ENCODE measurements at places on chromosomes 2 and 18.

GRCh38 chr2:210458395-210458794 is 18.2 kb downstream of the LANCL1 start:
- DNase-seq, result no peak

GRCh38 chr2:74778381-74779264 is 55.3 kb upstream of the HK2 start:
- no peak for DNase-seq

GRCh38 chr2:22076454-22076853 is 952.7 kb downstream of the TDRD15 start:
- no peak for DNase-seq

- no peak for DNase-seq
These were observed 565.1 kb downstream of the ARHGAP15 start for GRCh38 chr2:143694335-143694734.

DNA sequence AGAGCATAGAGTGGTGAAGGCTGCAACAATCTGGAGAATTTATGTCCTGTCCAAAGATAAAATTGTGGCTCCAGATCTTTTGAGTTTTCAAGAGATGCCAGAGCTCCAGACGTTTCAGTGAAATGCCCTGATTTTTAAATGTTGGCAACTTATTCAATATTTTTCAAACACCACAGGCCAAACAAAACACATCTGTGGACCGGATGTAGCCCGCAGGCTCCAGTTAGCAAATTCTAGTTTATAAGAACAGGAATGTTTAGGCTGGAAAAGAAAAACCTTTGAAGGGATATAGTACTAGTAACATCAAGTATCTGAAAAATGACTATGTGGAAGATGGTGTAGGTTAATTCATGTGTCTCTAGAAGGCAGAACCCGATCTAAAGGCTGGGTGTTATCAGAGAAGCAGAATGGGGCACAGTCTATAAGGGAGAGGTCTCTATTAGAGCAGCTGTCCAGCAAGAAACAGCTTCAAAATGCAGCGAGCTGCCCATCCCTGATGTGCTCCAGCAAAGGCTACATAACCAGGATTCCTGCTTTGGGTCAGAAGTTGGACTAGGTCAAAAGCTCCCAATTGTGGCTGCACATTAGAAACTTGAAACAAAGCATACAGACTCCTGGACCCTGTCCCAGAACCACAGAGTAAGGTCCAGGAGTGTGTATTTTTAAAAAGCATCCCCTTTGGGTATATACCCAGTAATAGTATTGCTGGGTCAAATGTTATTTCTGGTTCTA is 105.9 kb downstream of the ANKRD44 start:
- no peak for DNase-seq

GRCh38 chr18:21741312-21741561 is 645 bp downstream of the MIB1 start:
- peak; percentile 28 for DNase-seq

DNA sequence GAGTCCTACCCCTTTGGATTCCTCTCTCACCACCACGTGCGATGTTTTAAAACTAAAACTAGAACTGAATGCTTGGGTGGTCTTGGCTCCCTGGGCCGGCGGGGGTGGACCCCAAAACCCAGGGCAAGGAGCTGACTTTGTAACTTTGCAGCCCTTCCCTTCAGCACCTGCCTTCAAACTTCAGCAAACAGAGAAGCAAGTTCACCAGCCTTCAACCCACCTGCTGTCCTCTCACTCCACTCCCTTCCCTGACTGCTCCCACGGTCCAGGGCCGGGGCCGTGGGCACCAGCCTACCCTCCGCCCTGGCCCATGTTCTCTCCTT is 54.5 kb downstream of the COL6A3 start:
- DNase-seq, result no peak

- no peak for DNase-seq
These were observed 141.3 kb upstream of the AGAP1 start for GRCh38 chr2:235352541-235352940.

DNA sequence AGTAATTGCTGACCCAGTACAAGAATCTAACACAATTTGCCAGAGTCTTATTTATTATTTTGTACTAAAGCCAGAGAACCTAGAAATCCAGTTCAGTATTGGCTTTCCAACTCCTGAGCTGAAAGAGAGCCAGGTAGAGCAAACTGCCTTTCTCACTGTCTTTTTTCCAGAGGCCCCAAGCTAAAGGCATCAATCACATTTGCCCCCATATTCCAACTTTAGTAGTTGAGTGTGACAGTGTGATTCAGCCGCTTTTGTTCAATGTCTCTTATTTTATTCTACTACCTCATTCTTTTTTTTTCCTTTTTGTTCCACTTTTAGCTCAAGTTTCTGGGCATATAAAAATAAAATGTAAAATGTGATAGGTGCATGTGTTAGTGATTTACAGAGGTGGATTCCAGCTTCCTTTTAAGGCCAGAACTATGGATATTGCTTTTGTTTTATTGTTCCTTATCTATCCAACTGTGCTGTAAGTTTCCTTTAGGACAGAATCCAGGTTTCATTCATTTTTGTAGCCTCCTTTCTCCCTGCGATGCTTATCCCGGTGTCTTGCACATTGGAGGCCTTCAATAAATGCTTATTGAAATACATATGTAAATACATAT is 153.0 kb downstream of the ZEB2 start:
- DNase-seq, result no peak

DNA sequence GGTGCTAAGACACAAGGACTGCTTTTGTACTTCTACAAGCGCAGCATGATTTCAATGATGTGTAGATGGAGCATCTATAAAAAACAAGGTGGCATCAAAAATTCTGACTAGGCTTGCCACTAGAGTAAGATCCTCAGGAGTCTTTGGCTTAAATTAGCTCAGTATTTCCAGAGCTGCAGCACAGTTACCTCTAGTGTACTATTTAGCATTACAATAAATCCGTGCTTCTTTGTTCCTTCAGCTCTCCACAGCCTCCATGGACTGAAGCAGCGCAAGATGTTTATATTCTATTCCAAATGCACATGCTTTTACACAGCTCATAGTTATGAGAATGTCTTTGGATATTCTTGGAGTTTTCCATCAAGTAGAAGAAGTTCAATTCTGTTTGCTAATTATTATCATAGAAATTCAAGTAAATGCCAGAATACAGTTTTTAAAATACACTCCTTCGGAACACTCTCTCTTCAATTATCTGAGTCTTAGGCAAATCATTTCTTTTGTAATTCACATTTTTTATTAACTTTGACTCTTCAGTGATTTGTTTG is 1133.0 kb upstream of the LRRTM1 start:
- DNase-seq, result no peak

GRCh38 chr2:19359456-19359855 is 1.0 kb upstream of the OSR1 start:
- no peak for DNase-seq

DNA sequence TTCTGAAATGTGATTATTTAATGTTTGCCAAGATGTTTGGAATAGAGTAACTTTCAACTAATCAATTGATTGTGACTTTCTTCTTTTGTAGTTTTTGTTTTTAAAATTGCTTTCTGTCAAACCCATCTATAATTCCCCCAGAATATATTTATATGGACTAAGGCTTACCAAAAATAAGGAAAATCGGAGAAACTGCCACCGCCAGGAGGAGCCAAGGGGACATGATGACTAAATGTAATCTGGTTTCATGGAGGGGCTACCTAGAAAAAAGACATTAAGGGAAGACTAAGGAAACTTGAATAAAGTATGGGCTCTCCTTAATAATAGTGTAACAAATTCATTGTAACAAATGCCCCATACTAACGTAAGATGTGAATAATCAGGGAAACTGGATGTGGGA is 19.5 kb downstream of the BOLA3 start:
- no peak for DNase-seq

DNA sequence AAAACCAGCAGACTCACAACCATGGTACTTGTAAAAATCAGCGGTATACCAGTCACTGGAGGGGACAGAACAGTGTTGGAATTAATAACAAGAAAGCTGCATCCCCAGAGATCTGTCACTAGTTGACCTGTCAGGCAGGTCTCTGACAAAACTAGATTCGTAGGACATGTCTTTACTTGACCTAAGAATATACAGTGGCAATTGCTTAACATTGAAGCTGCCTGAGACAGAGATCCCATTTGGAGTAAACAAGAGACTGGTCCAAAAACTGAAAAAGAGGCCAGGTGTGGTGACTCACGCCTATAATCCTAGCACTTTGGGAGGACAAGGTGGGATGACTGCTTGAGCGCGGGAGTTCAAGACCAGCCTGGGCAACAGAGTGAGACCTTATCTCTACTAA is 7.2 kb upstream of the SS18 start:
- DNase-seq, result no peak

- DNase-seq, result no peak
These were observed 265.8 kb downstream of the TTC32 start for GRCh38 chr2:19635951-19636510.

GRCh38 chr2:26475037-26475436 is 2.9 kb downstream of the OTOF start:
- DNase-seq, result no peak

DNA sequence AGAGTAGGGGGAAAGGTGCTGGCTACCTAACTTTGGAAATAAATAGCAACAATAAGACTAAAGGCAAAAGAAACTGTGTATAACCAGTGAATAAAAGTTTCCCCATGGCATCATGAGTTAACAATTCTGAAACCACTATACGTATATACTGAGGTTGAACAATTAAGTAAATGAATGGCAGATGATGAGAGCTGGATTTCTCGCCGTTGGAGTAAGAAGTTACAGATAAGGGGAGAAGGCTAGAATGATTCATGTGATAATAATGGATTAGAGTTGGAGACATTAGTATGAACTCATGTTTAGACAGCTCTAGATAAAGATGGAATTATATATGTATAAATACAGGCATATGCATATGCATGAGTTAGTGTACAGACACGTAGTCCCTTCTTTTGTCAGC is 152.7 kb downstream of the UBR3 start:
- no peak for DNase-seq

GRCh38 chr2:203782262-203782976 is 76.0 kb downstream of the CD28 start:
- peak; percentile 43 for DNase-seq

GRCh38 chr2:28172114-28172898 is 220.4 kb upstream of the FOSL2 start:
- no peak for DNase-seq

DNA sequence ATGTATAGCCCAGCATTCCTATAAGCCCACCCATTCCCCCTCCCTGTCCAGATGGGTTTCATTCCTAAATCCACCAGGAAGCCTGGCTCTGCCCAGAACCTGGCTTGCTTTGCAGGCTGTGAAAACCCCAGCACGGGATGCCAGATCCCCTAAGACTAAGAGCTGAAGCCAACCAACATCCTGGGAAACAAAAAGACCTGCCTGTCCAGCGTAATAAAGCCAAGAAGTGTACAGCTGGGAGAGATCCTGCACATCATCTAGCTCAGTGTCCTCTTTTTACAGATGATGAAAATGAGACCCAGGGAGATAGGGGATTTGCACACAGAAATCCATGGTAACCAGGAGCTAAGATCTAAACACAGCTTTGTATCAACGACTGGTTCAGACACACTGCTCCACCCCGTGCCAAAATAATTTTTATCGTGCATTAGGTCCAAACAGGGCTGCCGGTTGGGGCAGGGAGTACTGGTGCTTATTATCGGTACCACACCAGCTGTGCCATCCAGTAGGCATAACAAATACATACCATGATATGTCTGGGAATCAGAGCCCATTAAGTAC is 2.9 kb downstream of the RND3 start:
- no peak for DNase-seq

All from stimulated activated CD8-positive, alpha-beta memory T cell treated with anti-CD3 and anti-CD28 coated beads, Interleukin-2, amount 100 ng/mL, for 1 hour (primary cell).